ENCODE measurements at places on chromosomes 12 and 14.

- no peak for DNase-seq
Observed at GRCh38 chr12:57983858-57984505, 42.6 kb downstream of the ATP23 start.

DNA sequence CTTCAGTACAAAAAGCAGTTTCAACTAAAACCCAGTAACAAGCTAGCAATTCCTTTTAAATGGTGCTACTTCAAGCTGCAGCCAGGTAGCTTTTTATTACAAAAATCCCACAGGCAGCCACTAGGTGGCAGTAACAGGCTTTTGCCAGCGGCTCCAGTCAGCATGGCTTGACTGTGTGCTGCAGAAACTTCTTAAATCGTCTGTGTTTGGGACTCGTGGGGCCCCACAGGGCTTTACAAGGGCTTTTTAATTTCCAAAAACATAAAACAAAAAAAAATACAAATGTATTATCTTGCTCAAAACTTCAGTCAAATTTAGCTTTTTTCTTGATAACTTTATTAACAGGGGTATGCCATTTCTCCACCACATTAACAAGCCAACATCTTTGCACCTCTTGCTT, 3.6 kb upstream of the CLEC4E start:
- no peak for DNase-seq

- DNase-seq = no peak
Observed at GRCh38 chr14:92026548-92027190, 13.2 kb downstream of the TRIP11 start.

DNA sequence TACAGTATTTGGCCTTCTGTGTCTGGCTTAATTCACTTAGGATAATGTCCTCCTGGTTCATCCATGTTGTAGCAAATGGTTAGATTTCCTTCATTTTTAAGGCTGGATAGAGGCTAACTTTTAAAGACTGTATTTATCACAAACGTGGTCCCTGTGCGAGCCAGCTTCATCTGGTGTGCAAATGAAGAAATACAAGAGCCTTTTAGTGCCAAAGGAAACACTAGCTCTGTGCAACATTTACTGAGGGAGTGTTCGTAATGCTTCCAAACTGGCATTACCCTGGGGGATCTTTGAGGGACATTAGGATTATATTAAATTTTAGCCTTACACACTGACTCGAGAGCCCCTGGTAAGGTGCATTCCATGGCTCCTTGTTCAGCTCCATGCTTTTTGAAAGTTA, 43.0 kb upstream of the SLC38A2 start:
- no peak for DNase-seq

DNA sequence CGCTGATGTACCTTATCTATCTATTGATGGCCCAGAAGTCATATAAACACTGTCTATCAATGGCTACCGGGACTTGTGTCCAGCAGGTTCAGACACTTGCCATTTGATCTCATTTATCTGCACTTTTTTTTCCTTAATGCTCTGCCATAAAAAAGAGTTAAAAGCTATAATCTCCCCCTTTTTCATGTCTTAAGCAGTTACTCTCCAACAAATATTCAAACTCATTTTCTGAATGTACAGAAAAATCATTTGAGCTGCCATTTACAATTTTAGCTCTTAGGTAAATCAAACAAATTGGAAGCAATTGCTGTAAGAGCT, 101.4 kb downstream of the SLC8A3 start:
- no peak for DNase-seq

- DNase-seq = no peak
Observed at GRCh38 chr12:52009081-52009751, 2.5 kb downstream of the TAMALIN start.

DNA sequence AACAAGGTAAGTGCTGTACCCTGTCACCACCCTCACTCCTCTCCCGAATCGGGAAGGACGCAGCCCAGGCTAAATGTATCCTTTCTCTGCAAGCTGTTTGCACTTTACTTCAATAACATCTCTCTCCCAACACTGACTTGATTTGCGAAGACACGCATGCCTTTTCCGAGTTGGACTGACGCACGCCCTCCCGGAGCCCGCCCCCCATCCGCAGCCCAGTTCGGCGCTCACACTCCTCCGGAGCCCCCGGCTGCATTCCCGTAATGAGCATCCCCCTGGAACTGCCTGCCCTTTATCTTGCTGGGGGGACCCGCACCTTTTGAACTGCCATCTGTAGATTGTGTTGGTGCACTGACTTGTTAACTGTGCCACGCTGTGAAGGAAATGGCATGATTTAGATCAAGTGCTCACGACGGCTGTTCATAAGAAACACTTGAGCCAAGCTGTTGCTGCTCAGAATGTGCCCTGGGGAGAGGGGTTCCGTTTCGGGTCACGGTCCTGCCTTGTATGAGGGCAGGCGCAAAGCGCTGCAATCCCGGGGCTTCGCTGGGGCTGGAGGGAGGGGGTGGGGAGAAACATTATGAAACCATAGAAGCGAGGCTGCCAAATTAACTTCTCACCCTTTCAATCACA, 176.6 kb upstream of the CDKN3 start:
- no peak for DNase-seq

GRCh38 chr12:1463073-1463905, 131.1 kb downstream of the FBXL14 start:
- no peak for DNase-seq

DNA sequence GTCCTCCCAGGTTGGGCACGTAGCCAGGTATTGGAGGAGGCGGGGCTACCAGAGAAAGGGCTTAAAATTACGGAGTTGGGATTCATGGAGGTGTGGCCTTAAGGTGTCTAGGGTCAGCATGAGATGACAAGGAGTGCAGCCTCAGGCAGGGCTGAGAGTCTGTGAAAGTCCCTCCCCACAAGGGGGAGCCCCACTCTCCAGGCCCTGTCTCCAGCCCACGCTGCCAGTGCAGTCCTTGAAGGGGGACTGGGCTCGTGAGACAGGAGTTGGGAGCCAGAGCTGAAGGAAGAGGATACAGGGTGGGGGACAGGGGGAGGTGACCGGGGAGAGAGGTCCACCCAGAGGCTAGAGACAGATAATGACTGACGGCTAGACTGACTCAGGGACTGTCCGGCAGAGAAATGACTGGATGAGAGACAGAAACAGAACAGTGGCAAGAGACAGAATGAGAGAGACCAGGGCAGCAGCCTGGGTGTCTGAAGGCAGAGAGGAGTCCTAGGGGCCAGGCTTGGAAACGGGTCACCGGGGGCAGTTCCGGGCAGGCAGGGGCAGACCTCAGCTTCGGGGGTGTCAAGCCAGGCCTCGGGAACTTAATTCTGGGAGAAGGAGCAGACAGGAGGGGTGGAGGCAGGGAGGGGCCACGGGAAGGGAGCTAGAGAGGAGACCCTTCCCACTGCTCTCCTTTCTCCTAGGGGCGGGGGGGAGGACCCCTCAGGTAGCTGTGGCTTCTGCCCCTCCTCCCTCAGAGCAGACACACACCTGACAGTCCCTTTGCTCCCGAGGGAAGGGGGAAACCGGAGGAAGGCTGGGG, 970 bp downstream of the CDH24 start:
- no peak for DNase-seq

GRCh38 chr12:48022676-48023385, 18.6 kb upstream of the COL2A1 start:
- DNase-seq = no peak

GRCh38 chr14:94142247-94142646, 12.8 kb upstream of the IFI27L2 start:
- DNase-seq = no peak

- DNase-seq = no peak
Observed at GRCh38 chr14:80387563-80387981, 176.3 kb upstream of the DIO2 start.

GRCh38 chr12:46567667-46568066, 195.1 kb upstream of the SLC38A2 start:
- no peak for DNase-seq

- peak; percentile 22 for DNase-seq
Observed at GRCh38 chr14:103546652-103547454, 15.6 kb downstream of the BAG5 start.

DNA sequence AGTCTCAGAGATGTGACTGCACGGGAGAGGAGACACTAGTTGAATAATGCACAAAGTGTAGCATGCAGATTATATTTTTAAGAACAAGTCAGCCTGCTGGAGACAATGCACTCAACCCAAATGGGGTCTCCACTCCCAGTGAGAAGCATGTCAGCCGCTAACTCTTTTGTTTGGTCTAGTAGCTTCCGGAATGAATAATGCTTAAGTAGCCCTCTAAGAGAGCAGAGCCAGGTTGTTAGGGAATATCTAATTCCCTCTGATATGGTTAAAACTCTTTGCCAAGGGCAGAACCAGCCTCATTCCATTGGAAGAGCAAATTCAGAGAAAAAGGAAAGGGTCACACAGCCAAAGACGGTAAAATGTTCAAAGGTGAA, 80.4 kb downstream of the DAD1 start:
- no peak for DNase-seq

DNA sequence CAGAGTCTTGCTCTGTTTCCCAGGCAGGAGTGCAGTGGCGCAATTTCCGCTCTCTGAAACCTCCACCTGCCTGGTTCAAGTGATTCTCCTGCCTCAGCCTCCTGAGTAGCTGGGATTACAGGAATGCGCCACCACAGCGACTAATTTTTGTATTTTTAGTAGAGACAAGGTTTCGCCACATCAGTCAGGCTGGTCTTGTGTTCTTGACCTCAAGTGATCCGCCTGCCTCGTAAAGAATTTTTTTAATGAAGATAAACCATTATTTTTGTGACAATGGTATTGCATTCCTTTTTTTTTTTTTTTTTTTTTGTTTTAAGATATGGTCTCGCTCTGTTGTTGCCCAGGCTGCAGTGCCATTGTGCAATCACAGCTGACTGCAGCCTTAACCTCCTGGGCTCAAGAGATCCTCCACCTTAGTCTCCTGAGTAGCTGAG, 25.8 kb downstream of the ACVR1B start:
- no peak for DNase-seq

- no peak for DNase-seq
Observed at GRCh38 chr12:109358154-109358869, 10.6 kb downstream of the MYO1H start.

- peak; percentile 92 for DNase-seq
Observed at GRCh38 chr14:100692859-100693558, 33.7 kb upstream of the DLK1 start.

- no peak for DNase-seq
Observed at GRCh38 chr14:94646066-94646465, 33.9 kb downstream of the SERPINA3 start.

DNA sequence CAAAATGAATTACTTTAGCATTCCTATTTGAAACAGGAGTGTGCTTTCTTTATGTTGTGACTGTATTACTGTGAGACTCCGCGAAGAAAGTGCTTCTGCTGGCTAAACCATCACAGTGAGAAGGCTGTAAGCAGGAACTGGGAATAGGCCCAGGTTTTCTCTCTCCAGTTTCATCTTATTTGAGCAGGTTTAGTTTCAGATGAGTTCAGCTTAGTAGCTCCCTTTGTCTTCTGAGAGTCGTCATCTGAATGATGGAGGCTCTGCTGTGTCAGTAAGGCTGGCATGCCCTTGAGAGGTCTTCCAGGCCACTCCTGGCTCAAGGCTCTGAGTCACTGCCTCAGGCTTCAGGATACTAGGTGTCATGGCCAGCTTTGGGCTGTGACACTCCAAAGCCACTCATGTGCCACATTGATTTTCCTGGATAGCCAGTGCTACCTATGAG, 205.6 kb upstream of the RGS6 start:
- DNase-seq = no peak

DNA sequence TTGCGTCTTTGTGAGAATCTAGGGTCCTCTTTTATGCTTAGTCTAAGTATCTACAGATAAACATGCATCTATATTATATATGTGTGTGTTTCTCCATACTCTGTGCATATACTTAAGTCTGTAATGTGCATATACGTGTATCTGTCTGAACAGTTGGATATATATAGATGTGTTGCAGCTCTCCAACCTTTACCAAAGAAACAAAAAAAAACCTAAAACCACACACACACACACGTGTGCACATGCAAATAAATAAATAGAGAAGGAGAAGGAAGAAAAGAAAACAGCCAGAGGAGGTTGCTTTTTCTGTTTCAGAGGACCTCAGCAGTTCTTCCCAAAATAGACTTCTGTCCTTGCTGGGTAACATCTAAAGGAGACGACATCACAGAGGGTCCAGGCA, 244.9 kb downstream of the CACNA1C start:
- DNase-seq = no peak

- DNase-seq = peak; percentile 53
Observed at GRCh38 chr12:100154474-100155247, 12.0 kb upstream of the BLTP3B start.

DNA sequence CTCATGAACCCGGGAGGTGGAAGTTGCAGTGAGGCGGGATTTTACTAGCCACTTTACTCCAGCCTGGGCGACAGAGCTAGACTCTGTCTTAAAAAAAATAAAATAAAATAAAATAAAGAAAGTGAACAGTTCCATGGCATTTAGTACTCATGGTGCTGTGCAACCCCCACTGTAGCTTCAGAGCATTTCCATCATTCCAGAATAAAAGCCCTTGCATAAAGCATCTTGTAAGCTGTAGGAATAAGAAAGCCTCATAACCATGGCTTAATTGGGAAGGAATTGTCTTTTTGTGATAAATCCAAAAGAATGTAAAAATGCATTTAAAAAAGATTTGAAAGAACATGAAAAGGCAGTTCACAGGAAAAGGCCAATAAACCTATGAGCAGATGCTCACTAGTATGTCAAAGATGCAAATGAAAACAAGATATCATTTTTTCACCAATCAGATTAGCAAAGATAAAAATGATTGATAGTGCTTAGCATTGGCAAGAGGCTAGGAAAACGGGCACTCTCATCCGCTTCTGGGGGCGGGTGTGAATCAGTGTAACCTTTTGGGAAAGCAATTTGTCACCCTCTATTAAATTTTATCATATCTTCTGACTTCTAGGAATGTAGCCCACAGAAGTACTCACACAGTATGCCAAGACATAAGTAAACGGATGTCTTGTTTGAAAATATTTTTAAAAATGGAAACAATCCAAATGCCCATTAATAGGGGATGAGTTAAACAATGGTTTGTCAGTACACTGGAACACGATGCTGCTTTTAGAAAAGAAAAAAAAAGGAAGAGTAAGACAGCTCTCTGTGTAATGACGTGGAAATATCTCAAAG, 46.6 kb downstream of the CFAP251 start:
- no peak for DNase-seq

DNA sequence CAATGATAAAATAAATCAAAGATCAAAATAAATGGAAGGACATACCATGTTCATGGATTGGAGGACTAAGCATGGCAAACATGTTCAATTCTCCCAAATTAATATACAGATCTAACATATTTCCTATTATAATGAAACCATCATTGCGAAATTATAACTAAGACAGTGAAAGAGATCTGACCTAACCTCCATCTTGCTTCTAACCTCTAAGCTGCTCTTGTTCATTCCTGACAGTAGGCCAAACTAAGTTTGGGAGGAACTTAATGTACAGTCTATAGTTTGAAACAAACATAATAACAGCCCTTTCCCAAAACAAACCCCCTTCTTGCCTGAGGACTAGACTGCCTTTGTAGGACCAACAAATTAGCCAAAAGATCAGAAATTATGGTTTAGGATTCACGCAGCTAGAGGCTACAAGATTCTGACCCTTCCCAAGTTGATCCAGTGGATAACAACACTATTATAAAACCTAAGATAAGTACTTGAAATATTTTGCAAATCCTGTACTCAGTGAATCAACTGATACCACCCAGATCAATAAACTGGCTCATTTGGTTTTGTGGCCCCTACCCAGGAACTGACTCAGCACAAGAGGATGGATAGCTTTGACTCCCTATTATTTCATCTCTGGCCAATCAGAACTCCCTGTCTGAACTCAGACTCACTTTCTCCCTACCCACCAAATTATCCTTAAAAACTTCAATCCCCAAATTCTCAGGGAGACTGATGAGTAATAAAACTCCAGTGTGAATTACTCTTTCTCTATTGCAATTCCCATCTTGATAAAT, 41.7 kb upstream of the OR5AU1 start:
- DNase-seq = no peak
